Fibroblast of the conjunctiva (primary cell): ENCODE measurements at places on chromosomes 6 and 20.

- DNase-seq: no peak
Measured at GRCh38 chr6:143694560-143694959, 16.8 kb downstream of the PHACTR2 start.

GRCh38 chr20:5173751-5174150 is 46.9 kb downstream of the CDS2 start:
- no peak for DNase-seq

- no peak for DNase-seq
Measured at GRCh38 chr6:161161121-161161520, 112.7 kb downstream of the AGPAT4 start.

GRCh38 chr6:77424761-77425160 is 38.5 kb downstream of the HTR1B start:
- no peak for DNase-seq

GRCh38 chr6:53634184-53634631 is 31.3 kb downstream of the KLHL31 start:
- no peak for DNase-seq

- DNase-seq: no peak
Measured at GRCh38 chr6:17902974-17903373, 84.5 kb downstream of the KIF13A start.

DNA sequence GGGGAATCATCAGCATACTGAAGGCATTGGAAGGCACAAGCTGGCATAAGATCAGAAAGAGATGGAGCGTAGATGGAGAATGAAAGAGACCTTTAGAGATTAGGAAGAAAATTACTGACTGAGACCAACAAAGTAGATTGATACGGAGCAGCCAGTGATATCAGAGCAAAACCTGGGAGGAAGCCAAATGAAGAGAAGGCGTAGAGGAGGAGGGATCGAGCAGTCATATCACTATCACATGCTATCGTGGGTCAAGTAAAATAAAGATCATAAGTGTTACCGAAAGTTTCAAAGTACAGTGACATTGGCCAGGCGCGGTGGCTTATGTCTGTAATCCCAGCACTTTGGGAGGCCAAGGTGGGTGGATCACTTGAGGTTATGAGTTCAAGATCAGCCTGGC is 53.6 kb upstream of the FANCE start:
- no peak for DNase-seq

- DNase-seq: no peak
Measured at GRCh38 chr6:87918461-87918941, 129.1 kb upstream of the SPACA1 start.

DNA sequence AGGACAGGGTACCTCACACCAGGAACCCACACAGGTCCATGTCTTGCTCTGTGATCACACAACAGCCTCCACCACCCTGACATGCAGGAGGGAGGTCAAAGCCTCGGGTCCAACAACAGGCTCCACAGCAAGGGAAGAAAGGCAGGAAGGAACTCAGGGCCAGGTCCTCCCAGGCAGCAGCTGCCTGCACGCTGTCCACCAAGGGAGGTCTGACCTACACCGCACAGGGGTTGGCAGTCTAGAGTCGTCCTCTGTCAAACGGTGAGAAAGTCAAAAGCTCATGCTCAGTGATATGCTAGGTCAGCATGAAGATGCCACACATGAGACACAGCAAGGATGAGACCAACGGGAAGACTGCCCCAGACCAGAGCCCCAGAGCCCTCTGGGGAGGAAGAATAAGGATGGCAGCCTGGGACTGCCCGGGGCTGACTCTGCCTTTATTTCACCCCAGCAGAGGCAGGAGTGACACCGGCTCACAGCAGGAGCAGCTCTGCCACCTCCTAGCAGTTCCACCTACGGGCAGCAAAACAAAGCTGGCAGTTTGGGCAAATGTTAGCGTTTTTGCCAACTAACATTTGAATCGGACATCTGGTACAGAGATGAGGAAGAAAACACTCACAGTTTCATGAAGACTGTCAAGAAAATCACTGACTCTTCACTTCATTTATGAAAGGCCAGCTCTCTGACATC is 8.5 kb downstream of the GMEB2 start:
- DNase-seq: no peak

GRCh38 chr6:48628316-48628715 is 517.3 kb upstream of the PTCHD4 start:
- no peak for DNase-seq

- no peak for DNase-seq
Measured at GRCh38 chr20:8780915-8781314, 288.0 kb upstream of the PLCB4 start.

- no peak for DNase-seq
Measured at GRCh38 chr6:34562350-34562749, 6.2 kb upstream of the SPDEF start.

DNA sequence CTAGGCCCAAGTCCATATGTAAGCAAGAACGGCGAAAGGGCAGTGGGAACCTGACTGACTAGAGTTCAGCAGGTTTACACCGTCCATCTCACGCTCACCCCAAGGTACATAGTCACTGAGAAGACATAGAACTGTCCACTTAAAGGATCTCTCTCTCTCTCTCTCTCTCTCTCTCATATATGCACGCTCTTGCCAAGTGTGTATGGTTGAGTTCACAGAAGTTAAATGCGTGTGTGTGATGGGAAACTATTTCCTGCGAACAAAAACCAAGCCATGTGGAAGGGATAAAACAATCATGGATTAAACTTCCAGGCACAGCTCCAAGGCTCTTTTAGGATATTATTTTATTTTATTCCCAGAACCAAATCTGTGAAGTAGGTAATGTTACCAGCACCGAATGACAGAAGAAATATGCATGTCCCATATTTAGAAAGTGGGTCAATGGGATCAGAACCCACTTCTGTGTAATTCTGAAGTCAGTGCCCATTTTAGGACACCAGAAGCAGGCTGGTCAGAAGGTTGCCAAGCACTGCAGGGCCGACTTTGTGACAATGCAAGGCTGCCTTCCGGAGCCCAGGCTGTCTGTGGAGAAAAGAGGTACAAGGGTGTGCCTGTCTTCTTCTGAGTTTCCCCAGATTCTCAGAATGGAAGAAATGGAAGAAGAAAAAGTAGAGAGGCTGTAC is 49.2 kb upstream of the MAP7 start:
- no peak for DNase-seq
